Thyroid gland (tissue), 4 donors: ENCODE measurements at places on chromosomes 16 and 17. TPM values are rescaled to one million over a fixed set of nuclear protein-coding genes. Genes with fewer than 3 reads are reported as not detected.

Gene C17orf113
- 1.9 TPM for total RNA-seq

Gene GALR2
- not detected for total RNA-seq

- DNase-seq: peak; percentile 69
These were observed 1.5 kb upstream of the ARHGDIG start for GRCh38 chr16:278863-279366.

GRCh38 chr17:72797142-72797541 lies 295.3 kb downstream of the SLC39A11 start:
- DNase-seq: no peak

DNA sequence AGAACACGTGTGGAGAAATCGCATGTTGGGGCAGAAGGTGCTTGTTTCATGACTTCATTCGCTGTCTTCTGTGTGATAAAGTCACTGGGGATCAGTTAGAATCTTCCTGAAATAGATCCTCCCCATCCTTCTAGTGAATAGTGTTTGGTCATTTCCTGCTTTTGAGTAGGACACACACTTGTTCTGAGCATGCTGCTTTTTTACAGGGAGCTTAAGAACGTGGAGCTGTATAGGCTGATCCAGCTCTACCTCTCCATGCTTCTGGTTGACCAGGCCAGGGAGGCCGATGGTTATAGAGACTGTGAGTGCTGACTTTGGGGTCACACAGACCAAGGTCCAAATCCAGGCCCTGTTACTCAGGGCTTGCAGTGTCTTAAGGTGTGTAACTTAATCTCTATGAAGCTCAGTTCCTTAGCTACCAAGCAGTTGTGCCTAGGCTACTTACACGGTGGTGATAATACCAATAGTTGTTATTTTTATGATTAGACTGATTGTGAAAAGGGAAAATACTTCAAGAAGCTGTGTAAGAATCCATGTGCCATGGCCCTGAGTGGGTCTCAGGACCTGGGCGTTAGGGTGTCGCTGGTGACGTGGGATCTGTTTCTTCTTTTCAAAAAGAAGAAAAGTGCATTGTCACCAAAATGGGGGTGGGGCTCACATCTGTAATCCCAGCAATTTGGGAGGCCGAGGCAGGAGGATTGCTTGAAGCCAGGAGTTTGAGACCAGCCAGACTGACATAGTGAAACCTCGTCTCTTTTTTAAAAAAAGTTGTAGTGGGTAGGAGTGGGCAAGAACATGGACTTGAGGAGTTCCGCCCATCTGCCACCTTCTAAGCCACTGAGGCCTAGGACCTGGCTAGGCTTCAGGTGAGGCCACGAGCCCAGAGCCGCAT lies 64.1 kb upstream of the LGALS9 start:
- DNase-seq: no peak

Gene TNFSF12
- 39.9 TPM for total RNA-seq

Gene CACNG1
- total RNA-seq: not detected

DNA sequence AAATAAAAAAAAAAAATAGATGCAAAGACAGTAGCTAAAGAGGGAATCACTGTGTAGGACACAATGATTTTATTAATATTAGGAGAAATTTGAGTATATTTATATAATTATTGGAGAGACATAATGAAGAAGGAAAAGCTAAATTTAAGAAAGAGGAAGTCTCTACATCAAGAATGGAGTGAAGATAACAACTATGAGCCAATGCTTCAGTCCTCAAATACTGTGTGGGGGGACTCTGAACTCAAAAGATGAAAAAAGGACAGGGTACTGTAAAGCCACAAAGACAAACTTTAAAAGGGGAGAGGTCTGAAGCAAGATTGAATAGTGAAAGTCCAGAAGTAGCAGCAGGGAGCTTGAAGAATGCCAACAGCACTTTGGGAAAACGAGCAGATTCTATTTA lies 44.7 kb downstream of the SKAP1 start:
- DNase-seq: no peak

Gene VASN
- 30.4 TPM for total RNA-seq

DNA sequence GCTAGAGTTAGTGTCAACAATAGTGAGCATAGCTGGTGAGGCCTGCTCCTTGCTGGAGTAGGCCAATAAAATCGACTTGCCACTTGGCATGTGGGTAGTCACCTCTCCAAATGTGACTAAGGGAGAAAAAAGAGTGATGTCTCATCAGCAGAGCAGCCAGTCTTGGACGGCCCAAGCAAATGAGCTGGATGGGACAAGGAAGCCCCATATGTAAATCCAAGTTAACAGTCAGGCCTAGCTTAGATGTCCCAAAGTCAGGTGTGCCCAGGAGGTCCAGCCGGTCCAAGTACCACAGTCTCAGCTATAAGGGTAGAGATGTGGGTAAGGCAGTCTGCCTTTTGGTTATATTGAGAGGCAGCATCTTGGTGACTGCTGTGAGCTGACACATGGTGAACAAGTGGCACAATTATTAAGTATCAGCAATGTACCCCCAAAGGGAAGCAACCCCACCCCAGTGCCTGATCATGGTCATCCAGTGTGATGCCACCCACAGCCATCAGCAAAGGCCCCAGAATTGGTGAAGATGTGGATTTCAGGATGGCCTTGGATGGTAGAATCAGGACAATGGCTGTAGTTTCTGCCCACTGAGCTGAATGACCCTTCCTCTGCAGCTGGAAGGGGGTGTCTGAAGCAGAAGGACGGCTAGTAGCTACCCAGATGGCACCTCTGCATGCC lies 83.4 kb downstream of the TNFRSF13B start:
- no peak for DNase-seq

DNA sequence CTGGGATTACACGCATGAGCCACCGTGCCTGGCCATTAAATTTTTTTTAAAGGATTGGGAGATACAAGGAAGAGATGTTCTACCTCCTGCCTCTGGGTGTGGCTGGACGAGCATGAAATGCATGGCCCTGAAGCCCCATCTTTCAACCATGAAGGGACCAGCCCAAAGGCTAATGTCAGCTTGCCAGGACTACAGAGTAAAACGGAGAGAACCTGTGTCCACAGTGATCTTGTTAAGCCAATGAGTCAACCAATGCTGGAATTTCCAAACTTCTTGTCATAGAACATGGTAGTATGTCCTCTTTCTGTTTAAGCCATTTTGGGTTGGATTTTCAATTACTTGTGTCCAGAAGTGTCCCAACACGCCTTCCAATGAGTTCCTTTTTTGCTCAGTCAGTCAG lies 71.3 kb downstream of the RTN4RL1 start:
- no peak for DNase-seq

Gene ARHGDIG
- not detected for total RNA-seq

GRCh38 chr16:21101631-21102420 lies 48.8 kb downstream of the DNAH3 start:
- peak; percentile 13 for DNase-seq

DNA sequence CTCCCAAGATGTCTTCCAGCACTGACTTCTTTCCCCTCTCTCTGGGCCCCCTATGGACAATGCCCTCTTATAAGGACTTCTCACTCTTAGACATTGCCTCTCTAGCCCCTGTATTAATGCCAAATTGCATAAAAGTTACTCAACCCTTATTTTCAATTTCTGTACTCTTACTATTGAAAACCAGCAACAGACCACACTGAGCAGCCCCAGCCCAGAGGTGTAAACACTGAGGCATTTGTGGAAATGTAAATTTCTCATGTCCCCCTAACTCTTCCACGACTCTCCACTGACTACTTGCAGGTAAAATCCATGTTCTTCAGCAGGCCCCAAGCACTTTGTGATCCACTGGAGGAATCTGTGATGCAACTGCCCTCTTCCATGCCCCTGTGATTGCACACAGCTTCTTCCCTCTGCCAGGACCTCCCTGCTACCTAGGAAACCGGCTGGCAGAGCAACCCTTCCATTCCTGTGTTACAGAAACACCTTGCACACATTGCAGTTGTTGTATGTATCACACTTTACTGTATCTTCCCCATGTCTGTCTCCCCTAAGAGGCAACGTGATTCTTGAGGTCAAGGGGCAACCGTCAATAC lies 4.4 kb downstream of the N4BP1 start:
- peak; percentile 80 for DNase-seq

- DNase-seq: no peak
These were observed 12.5 kb downstream of the DHODH start for GRCh38 chr16:72021043-72021442.

GRCh38 chr17:63274146-63274545 lies 172.0 kb downstream of the CYB561 start:
- no peak for DNase-seq

Gene ADAT1
- total RNA-seq: 36.8 TPM

GRCh38 chr16:67407788-67408452 lies 8.4 kb downstream of the ZDHHC1 start:
- DNase-seq: no peak

DNA sequence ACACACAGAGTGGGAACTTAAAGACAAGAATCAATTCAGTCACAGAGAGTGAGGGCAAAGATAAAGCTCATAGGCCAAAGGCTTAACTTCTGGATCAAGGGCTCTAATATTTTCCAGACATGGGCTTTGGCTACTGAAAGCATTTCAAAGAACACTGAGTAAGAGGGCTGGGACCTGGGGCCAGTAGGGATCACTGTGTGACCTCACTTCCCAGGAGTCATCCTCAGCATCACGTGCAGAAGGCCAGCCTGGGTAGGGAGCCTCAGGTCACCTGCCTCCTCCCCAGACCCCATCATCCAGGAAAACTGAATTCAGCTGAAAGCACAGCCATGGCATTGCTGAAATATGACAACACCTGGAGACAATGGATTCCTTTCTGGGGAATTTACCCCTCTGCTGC lies 163.5 kb downstream of the RAB11FIP4 start:
- no peak for DNase-seq

GRCh38 chr17:73184136-73184993 lies 8.5 kb upstream of the COG1 start:
- DNase-seq: no peak

Gene CACNG3
- total RNA-seq: not detected

DNA sequence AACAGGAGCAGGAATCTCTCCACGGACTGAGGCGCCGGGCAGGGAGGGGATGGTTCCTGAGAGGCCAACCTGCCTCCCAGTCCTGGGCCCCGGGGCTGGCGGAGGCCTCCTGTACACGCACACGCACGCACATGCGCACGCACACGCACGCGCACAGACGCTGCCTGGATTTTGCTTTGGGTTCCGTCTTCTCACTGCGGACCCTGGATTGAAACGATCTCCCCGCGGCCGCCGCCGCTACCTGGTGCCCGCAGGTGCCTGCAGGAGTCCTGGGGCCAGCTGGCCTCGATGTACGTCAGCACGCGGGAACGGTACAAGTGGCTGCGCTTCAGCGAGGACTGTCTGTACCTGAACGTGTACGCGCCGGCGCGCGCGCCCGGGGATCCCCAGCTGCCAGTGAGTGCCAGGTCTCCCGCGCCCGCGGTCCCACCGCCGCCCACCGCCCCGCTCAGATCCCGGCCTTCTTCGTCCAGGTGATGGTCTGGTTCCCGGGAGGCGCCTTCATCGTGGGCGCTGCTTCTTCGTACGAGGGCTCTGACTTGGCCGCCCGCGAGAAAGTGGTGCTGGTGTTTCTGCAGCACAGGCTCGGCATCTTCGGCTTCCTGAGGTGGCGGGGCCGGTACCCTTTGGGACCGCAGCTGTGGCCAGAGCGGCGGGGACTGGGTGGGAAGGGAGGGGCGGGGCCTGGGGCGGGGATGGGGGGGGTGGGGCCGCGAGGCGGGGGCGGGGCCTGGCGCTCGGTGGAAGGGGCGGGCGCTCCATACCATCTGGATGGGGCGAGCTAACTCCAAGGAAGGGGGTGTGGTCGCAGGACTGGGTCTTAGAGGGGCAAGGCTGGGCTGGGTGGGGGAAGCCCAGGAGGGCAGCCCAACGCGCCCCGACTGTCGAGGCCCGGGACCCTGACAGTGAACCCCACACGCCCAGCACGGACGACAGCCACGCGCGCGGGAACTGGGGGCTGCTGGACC lies 12.3 kb downstream of the CES4A start:
- DNase-seq: peak; percentile 91

GRCh38 chr16:69922200-69922599 lies 28.9 kb upstream of the CLEC18A start:
- no peak for DNase-seq

GRCh38 chr16:87702325-87702811 lies 63.4 kb downstream of the KLHDC4 start:
- DNase-seq: no peak

GRCh38 chr17:77147357-77147801 lies 6.6 kb downstream of the SEC14L1 start:
- peak; percentile 65 for DNase-seq

DNA sequence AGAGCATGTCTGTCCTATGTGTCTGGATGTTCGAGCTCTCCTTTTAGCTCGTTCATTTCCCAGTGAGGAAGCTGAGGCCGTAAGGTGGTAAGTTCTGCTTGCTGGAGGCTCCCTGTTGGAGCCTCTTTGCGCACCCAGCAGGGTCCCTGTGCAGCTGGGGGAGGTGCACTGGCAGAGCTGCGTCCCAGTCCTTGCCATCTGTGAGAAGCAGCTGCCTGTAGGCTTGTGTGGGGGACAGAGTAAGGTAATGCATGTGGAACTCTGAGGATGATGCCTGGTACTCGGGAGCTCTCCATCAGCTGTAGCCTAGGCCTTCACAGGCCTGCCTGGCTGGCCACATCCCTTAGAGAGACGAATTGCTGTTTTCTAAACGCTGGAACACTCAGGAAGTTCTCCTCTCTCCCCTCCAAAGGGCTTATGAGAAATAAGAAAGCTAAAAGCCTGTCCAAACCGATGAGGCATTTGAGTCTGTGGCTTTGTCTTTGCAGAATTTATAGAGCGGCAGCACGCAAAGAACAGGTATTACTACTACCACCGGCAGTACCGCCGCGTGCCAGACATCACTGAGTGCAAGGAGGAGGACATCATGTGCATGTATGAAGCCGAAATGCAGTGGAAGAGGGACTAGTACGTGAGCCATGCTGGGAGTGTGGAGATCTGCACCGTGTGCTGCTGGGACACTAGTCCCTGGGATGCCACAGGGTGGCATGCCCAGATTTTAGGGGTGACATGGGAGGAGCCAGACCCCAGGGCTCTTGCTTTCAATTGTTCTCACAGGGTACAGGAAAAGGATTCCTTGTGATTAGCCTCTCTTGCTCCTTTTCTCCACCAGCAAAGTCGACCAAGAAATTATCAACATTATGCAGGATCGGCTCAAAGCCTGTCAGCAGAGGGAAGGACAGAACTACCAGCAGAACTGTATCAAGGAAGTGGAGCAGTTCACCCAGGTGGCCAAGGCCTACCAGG lies 1.6 kb downstream of the NDUFB10 start:
- DNase-seq: no peak

- DNase-seq: no peak
These were observed 395.2 kb downstream of the WWOX start for GRCh38 chr16:78494674-78495073.

Gene RABEP2
- total RNA-seq: 43.8 TPM

DNA sequence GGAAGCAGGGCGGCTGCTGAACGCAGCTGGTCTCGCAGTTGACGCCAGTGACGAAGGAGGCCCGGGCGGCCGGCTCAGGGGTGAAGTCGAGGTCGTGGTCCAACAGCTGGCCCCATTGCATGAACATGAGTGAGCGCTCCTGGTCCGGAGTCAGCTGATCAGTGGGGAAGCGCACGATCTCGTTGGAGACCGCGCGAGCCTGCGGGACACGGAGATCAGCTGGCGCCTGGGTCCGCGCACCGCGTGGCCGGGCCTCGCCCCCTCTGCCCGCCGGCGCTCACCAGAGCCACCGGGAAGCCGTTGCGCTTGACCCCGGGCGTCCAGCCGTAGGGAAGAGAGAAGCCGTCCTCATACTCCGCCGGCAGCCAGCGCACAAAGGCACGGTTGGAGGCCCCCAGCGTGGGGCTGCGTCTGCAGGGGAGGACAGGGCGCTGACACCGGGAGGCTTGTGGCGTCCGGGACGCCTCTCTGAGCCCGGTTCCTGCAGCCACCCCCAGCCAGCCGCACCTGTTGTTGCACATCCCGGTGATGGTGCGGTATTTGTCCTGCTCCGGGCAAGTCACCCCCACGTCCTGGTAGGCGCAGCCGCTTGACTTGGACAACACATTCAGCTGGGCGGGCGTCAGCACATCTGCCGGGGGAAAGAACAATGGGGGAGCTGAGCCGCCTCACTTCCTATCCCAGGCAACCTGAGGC lies 1.6 kb downstream of the MPO start:
- peak; percentile 18 for DNase-seq
